Thyroid gland (tissue), 4 donors: ENCODE measurements at places on chromosomes 6 and 20. TPM values are rescaled to one million over a fixed set of nuclear protein-coding genes. Genes with fewer than 3 reads are reported as not detected.

Gene LY6G6D
- not detected for total RNA-seq

Gene USP49
- total RNA-seq, result 17.5 TPM

Gene MEP1A
- total RNA-seq, result not detected

Gene SOX18
- 11.3 TPM for total RNA-seq

Gene KHDC1
- total RNA-seq, result 8.4 TPM

Gene BLOC1S5
- 27.7 TPM for total RNA-seq
